RWPE1 (cell line): ENCODE measurements at places on chromosomes 12 and 14.

DNA sequence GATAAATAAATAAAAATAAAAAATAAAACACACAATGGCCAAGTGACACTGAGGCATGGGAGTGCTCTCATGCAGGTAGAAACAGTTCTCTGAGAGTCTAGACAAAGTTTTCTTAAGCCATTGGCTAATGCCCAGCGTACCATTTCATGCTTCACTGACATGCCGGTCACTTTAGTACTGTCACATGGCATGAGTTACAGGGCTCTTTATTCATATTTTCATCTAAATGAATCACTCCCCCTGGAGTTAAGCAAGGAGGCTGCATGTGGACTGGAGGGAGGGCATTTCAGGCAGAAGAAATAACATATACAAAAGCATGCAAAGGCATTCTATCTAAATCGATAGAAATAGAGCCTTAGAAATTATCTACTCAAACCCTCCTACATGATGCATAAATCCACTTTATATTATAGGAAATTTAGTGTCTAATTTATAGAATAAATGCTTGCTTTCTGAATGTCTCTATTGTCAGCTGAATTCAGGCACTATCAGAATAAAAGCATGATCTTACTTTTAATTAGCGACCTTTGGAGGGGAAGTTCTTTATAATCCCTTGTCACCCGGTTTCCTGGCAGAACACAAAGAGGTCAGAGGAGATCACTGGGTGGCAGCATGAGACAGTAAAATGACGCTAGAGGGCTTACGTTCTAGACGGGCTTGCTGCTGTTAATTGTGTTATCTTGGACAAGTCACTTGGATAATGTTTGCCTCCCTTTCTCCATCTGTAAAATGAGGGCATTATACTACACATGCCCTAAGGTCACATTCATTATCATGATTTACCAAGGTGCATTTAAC, 17.5 kb downstream of the DYRK4 start:
- no peak for DNase-seq

GRCh38 chr12:32516230-32516629, 116.9 kb downstream of the FGD4 start:
- no peak for DNase-seq

DNA sequence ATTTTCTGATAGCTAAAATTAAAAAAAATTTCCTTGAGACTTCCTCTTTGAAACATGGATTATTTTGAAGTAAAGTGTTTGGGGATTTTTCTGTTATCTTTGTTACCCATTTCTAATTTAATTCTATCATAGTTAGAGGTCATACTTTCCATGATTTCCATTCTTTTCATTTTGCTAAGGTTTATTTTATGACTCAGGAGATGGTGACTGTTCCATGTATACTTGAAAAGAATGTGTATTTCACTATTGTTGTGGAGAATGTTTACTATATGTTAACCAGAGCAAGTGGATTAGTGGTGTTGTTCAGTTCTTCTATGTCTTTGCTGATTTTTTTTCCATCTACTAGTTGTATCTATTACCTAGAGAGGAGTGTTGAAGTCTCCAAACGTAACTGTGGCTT, 250.5 kb upstream of the PELI2 start:
- DNase-seq, result no peak

GRCh38 chr12:47190905-47191304, 111.1 kb upstream of the AMIGO2 start:
- no peak for DNase-seq

- DNase-seq, result peak; percentile 28
Measured at GRCh38 chr12:119060847-119061796, 79.8 kb downstream of the SRRM4 start.

DNA sequence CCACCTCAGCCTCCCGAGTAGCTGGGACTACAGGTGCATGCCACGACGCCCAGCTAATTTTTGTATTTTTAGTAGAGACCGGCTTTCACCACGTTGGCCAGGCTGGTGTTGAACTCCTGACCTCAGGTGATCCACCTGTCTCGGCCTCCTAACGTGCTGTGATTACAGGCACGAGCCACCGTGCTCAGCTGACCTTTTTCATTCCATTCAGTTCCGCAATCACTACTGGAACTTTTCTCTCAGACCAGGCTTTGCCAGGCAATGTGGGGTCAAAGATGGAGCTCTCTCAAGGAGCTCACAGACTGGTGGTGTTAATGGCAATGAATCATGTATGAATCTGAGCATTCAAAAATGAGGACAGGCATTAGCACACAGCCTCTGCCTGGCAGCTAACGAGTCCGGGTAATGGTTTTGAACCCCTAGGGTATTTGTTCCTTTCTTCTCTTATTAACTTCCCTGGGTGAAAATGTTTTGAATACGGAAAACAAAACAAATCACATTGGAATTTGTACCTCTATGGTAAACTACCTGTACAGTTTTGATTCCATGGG, 9.4 kb upstream of the TCHP start:
- DNase-seq, result no peak

DNA sequence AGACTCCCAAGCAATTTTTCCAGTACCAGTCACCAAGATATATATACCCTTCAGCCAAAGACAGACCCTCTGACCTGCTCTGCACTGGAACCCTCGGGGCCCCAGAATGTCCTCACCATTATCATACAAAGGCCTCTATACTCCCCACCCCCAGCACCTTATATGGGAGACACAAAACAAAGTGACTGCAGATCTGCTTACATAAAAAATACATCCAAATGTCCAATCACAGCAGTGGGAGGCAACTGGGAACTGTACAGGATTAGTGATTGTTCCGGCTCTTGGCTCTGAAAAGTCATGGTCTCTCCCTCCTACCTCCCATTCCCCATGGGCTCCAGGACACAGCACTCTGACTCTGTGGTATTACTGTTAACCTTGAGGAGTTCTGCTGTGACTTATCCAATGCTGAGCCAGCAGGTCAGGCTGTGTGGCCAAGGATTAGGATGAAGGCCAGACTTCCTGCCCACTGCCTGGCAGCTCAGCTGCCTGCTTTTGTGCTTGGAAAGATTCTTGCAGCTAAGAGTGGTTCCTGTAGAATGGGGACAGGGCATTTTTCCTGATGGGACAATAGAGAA, 13.7 kb downstream of the OXA1L start:
- no peak for DNase-seq

- no peak for DNase-seq
Measured at GRCh38 chr14:106080922-106081321, 554.5 kb downstream of the TMEM121 start.

DNA sequence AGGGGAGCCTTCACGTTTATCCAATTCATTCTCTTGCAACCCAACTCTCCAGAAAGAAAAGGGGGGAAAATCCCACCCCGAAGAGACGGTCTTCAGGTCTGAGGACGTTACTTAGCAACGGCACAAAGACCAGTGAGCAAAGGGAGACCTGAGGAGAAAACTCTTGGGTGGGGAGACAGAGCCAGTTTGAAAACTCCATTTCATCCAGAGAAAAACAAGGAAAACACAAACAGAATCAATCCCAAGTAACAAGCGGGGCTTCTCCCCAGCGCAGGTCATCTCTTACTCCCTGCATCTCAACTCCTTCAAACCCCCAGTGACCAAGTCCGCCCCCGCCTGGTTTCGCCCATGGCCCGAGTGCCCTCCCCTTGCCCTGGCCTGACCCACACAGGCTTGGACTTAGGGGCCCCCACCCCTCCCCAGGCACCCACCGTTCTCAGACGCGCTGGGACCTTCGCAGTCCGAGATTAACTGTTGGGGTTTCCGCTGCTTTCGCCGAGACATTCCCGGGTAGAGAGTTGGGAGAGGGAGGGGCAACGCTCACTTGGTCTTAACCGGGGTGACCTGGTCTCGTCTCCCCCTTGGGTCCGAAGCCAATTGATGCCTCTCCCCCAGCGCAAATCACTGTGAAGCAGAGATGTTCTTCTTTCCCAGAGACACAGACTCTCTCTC, 10.4 kb upstream of the SALL2 start:
- no peak for DNase-seq

GRCh38 chr12:114864837-114865551, 181.0 kb upstream of the TBX3 start:
- DNase-seq, result no peak

- DNase-seq, result no peak
Measured at GRCh38 chr12:120654656-120655055, 14.2 kb downstream of the CABP1 start.

DNA sequence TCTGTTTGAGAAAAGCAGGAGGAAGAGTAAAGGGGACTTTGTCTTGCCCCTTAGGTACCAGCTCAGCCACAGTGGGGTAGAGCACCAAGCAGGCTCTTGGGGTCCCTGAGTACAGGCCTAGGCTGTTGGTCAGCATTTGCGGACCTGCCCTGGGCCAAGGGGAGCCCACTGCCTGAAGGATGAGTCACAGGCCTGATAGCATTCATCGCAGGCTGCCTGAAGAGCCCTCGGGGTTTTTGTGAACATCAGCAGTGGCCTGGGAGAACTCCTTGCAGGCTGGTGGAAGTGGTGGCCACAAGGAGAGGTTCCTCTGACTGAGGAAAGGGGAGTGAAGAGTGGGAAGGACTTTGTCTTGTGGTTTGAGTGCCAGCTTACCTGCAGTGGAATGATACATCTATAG, 25.0 kb upstream of the P2RX7 start:
- DNase-seq, result no peak

DNA sequence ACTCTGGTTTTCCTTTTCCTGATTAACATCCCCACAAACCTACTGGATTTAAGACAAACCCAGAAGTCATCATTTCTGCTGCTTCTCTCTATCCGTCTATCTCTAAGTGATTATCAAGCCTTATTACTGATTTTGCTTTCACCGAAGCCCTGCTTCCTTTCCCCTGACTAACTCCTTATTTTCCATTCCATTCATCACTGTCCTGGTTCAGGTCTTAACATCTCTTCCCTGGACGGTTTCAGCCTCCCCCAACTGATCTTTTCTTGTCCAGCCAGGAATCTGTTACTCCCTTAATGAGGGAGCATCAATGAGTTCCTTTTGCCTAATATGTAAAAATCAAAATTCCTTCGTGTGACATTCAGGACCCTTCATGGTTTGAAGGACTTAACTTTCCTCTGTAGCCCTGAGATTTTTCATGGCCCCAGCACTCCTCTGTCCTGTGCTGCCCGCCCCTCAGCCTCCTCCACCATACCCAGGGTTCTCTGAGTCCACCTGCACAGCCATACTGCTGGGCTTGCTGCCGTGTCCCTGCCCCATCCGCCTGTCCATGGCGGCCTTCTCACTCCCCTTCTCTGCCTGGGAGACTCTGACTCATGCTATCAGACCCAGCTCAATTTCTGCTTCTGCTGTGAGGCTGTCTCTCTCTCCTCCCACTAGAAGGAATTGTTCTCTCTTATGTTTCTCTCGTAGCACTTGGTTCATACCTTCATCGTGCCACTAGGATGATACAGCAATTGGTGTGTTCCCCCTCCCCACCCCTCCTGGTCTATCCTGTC, 167.8 kb upstream of the HIF1A start:
- no peak for DNase-seq
